ENCODE measurements at places on chromosomes 4 and X.

GRCh38 chr4:29538889-29539646 is 1181.1 kb upstream of the PCDH7 start:
- DNase-seq: no peak

GRCh38 chrX:83278988-83279387 is 229.1 kb upstream of the POU3F4 start:
- no peak for DNase-seq

DNA sequence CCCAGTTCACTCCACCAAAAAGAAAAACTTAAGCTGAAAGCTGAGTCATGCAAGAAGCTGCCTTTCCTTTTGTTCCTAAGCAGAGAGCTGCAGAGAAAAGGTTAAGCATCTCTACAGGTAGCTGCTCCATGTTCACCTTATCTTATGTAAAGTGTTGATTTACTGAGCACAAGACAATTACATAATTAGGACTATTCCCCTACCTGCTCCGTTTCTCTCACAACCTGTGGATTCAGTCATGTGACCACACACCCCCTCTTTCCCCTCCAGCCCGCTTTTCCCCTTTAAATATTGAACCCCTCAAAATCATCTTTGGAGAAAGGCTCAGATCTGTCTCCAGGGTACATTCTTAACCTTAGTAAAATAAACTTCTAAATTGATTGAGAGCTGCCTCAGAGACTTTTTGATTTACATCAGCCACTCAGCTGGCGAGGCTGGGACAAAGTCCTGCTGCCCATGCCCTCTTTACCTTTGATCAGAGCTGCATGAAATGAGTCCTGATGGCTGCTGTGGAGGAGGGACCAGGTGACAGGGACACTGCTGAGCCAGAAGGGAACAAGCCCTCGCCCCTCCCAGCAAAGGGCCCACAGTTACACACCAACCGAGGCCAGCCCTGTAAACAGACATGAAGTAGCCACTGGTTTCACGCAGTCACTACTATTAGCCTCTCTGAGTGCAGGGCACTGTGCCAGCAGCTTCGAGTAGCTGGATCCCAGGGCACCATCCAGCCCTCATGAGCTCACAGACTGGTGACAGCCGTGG is 53.9 kb upstream of the C4orf50 start:
- DNase-seq: no peak

DNA sequence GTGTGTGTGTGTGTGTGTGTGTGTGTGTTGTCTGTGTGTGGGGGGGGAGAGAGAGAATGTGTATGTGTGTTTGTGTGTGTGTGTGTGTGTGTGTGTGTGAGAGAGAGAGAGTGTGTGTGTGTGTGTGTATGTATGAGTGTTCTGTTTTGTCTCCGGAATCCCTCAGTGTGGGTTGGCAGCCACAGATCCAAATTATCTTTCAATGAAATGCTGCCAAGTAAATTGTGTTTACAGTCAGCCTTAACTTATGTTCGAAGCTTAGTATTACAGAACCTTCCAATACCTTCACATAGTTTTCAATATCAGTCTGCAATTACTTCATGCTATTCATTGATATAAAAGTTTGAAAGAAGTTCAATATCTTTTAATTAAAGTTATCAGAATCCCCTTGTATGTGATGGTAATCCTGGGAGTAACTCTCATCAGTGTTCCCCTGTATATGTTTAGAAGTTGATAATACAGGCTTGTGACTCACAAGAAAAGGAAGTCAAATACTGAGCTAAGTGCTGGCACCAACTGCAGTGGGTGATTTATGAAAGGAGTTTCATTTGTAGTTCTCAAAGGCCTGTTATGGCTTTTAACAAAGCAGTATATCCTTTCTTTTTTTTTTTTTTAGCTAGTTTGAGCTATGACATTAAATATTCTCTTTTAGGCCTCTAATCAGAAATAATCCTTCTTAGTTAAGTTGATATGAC is 51.6 kb upstream of the HTR2C start:
- DNase-seq: no peak

DNA sequence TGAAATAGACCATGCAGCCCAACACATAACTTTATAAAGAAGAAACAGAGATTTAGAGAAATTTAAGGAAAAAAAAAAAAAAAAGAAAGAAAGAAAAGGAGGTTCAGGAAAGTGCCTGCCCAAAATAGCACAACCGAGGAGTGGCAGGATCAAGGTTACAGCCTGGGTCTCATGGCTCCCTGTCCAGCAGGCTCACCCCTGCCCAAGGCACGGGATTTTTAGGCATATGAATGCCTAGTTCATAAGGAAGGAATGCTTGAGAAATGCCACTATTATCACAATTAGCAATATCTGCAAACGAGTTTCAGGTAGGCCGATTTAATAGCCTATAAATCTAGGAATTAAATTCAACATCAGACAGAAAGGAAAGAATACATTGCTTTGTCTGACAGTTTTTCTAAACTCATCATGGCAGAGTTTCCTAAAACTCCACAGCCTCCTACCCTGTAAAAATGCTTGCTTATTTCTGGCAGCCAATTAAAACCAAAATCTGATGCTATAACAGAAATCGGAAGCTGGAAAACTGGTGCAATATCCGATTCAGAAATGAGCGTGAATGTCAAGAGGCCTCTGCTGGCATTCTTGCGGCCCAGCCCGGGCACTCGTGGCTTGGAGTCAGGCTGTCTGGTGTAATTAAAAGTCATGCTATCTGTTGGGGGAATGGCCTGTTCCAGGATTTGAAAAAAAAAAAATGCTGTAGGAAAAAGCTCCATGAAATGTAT is 63.5 kb downstream of the GEMIN8 start:
- DNase-seq: no peak

DNA sequence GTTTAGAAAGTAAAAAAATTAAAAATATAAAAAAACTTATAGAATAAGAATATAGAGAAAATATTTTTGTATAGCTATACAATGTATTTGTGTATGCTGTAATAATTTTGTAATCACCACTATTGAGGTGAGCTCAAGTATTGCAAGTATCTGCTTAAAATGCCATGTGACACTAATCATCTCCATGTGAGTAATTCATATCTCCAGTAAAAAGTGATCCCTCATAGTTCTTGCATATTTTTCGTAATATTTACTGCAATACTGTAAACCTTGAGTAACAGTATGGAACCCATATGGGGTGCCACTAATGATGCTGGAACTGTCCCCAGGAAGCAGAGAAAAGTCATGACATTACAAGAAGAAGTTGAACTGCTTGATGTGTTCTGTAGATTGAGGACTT is 43.2 kb upstream of the HUWE1 start:
- DNase-seq: no peak

DNA sequence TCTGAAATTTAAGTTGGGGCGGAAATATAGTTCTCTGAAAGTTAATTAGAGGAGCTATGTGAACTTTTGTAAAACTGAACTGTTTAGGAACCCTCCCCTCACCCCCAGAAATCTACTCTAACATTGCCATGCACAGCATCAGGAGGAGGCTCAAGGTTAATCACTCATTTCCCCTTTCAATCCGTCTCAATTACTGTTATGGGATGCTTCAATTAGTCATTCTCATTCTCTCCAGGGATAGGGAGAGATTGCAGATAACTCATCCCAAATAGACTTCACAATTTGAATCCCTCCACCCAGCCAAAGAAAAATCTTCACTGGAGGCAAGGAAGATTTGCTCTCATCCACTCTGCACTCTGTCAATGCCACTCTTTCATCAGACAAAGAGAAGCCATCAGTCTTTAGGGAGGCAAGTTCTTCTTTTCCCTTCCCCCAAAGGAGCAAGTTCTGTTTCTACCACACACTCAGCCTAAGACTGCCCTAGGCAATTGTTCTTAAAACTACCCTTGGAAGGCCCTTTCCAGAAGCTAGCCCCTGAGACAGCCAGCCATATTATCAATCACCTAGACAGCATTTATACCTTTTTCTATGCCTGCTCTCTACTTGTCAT is 140.4 kb downstream of the SLC10A7 start:
- DNase-seq: no peak

DNA sequence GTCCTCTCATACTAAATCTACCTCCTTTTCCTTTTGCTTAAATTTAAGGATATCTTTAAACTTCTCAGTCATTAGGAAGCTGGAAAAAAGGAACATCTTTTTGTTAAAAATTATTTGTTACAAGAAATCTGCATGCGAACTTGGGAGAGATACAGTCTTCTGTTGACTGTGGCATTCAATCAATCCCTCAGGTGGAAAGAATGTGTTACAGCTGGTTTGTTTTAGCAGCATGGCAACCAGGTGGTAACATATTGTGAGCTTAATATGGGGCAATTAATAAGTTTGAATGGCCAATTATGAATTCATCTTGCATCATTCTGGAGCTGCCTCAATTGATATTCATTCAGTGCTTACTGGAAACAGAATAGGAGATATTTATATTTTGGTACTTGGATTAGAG is 135.0 kb downstream of the GC start:
- DNase-seq: no peak

DNA sequence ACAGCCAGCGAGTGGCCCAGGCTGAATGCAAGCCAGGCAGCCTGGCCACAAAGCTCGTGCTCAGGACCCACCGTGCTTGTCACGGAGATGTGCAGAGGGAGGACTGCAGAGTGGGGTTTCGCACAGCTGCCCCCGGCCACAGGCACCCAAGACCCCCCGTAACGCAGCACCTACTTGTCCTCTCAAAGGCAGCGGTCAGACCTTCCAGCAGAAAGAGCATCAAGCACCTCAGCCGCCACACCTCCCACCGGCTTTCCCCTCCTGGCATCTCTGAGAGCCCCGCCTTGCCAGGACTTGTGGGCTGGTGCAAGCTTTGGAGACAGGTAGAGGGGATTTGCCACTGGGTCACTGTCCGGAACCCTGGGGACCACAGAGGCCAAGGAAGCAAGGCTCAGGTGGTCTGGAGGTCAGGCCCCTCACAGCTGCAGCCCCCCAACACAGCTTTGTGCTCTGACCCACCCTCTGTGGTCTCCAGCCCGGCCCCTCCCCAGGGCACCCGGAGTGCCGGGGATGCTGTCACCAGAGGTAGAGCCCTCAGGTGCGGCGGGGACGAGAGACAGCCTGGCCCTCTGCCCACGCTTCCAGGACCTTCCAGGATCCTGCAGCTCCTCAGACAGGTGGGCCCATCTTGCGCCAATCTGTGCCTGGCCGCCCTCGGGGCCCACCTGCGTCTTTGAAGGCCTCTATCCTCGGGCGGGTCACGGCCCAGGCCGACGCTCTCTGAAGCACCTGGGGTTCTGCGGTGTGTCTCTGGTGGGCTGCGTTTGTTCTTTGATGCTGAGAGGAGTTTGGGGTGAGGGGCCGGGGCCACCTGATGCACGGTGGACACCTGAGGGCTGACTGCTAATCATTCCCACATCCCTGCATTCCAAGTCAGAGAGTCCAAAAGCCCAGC is 34.4 kb upstream of the HMX1 start:
- no peak for DNase-seq

GRCh38 chr4:67558493-67558892 is at the start of gene STAP1:
Gene STAP1, plus strand, starts transcription at chr4:67558727. Its CDS starts 83 bp downstream, at chr4:67558810.
- DNase-seq: no peak

DNA sequence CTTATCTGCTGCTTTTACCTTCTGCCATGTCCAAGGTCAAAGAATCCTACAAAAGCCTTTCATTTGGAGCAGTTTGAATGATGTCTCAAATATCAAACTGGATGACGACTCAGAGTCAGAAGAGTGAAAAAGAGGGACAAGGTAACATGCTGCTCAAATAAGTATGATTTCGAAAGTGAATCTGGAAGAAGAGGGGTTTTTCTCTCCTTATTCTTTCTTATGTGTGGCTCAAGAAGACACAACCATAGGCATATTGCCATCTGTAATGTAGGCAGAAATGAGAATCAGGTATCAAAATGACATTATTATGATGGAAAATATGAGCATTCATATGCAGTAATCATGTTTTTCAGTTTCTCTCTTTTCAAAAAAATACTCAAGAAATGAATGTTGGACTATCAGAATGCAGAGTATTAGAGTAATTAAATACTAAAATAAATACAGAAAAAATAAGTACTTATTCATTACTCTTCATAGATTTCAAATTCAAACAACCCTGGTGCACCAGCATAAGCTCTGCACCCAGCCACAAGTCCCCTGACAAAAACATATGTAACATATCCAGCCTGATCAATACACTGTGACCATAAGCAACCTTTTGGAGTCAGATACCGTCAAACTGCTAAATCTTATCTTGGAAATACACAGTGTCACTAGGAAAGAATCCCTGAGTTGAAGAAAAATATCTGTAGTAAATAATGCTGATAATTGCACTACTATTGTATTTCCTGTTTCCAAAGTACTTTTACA is 468.6 kb downstream of the INPP4B start:
- DNase-seq: no peak

DNA sequence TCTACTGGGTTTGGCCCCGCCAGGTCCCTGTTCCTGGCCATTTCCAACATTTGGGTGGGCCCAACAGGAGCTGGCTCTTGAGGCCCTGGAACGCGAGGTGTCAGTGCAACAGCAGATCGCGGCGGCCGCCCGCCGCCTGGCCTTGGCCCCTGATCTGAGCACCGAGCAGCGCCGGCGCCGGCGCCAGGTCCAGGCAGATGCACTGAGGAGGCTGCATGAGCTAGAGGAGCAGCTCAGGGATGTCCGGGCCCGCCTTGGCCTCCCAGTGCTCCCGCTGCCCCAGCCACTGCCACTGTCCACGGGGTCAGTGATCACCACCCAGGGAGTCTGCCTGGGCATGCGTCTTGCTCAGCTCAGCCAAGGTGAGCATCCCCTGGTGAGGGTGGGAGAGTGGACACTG is 5.5 kb downstream of the CCDC120 start:
- DNase-seq: no peak

All from retina (tissue), 1 donor.